T-helper 17 cell (primary cell): ENCODE measurements at places on chromosomes 4 and X. TPM values are rescaled to one million over a fixed set of nuclear protein-coding genes. Genes with fewer than 3 reads are reported as not detected.

CTAG2 gene
- total RNA-seq: not detected

ODAPH gene
- total RNA-seq: not detected

COX7B2 gene
- total RNA-seq: not detected

TSPAN6 gene
- total RNA-seq: 0.68 TPM

GABRE gene
- total RNA-seq: 0.42 TPM

STK26 gene
- 25.2 TPM for total RNA-seq

FAM241A gene
- 2.8 TPM for total RNA-seq

PDHA1 gene
- 115 TPM for total RNA-seq

DNA sequence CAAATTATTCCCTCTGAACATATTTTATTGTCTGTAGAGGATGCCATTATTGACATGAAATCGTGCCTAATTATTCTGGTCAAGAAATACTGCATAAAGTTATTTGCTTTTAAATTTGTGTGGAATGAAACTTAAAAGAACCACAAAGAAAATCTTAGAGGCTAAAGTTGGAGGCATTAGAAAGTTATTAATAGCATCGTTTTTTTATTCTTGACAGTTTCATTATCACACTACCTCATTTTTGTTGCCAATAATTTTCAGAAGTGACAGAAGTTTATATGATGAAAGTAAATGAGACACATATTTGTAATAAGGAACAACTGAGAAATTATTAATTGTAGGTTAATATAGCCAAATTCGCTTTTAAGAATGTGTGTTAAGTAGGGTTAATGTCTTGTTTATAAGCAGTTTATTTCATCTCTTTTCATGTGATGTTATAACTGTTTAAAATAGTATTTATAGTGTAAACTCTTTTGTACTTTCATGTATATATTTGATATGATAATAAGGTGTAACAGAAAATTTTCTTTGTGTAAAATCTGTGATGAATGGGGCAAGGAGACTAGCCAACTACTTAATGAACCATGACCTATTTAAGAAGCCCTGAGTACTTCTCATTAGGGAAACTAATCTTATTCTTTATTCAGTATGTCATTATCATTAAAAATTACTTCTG, 54.5 kb upstream of the GRIA2 start:
- H3K4me3 ChIP-seq: no peak overlapping the region
- no peak overlapping the region for H3K27ac ChIP-seq
- no peak for DNase-seq
- no peaks in the 10 kb centered on the region for H3K36me3 ChIP-seq
- no peaks in the 10 kb centered on the region for H3K27me3 ChIP-seq

- no peaks in the 10 kb centered on the region for H3K36me3 ChIP-seq
- H3K27me3 ChIP-seq: peaks cover 19% of the 10 kb centered on the region
- H3K4me1 ChIP-seq: peaks cover 7% of the 10 kb centered on the region
- H3K4me3 ChIP-seq: no peak overlapping the region
- no peak overlapping the region for H3K27ac ChIP-seq
- no peak for DNase-seq
Measured at GRCh38 chr4:170139764-170140163, 50.0 kb upstream of the AADAT start.

GRCh38 chrX:17860811-17861488, at the start of gene RAI2:
Gene RAI2, minus strand, starts transcription at chrX:17861298. Its CDS starts 59,288 bp downstream, at chrX:17802010.
- no peak for DNase-seq
- peaks cover 2% of the 10 kb centered on the region for H3K36me3 ChIP-seq
- H3K4me3 ChIP-seq: peak within 1 kb of the TSS; percentile 85
- peaks cover 3% of the 10 kb centered on the region for H3K4me1 ChIP-seq

DNA sequence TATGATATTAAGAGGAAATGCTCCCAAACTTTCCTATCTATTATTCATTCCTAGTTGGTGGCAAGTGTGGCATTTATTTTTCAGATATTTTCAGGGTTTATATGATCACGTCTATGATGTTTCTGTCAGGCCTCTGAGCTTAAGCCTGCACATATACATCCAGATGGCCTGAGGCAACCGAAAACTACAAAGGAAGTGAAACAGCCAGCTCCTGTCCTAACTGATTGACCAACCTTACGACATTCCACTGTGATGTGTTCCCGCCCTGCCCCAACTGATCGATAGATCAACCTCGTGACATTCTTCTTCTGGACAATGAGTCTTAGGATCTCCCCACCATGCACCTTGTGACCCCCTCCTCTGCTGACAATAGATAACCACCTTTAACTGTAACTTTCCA, 67.6 kb upstream of the CTSO start:
- H3K27ac ChIP-seq: no peak overlapping the region
- H3K4me3 ChIP-seq: no peak overlapping the region
- no peak for DNase-seq
- H3K27me3 ChIP-seq: peaks cover 10% of the 10 kb centered on the region
- H3K4me1 ChIP-seq: no peaks in the 10 kb centered on the region

GRCh38 chrX:23907111-23907497, 634 bp downstream of the APOO start:
- H3K36me3 ChIP-seq: no peaks in the 10 kb centered on the region
- H3K27me3 ChIP-seq: no peaks in the 10 kb centered on the region
- peaks cover 5% of the 10 kb centered on the region for H3K4me1 ChIP-seq
- peak overlapping the region; percentile 77 for H3K4me3 ChIP-seq
- DNase-seq: no peak

GRCh38 chr4:17094159-17094875, 195.9 kb upstream of the LDB2 start:
- H3K4me3 ChIP-seq: no peak overlapping the region
- no peak overlapping the region for H3K27ac ChIP-seq
- peaks cover 4% of the 10 kb centered on the region for H3K27me3 ChIP-seq
- DNase-seq: no peak
- H3K4me1 ChIP-seq: no peaks in the 10 kb centered on the region

GRCh38 chrX:27163236-27163635, 299.9 kb downstream of the PPP4R3C start:
- H3K4me1 ChIP-seq: no peaks in the 10 kb centered on the region
- DNase-seq: no peak
- no peak overlapping the region for H3K27ac ChIP-seq
- no peak overlapping the region for H3K4me3 ChIP-seq
- H3K27me3 ChIP-seq: no peaks in the 10 kb centered on the region

- no peak for DNase-seq
- peaks cover 2% of the 10 kb centered on the region for H3K4me1 ChIP-seq
Measured at GRCh38 chr4:164700471-164700870, 53.5 kb upstream of the SMIM31 start.

DNA sequence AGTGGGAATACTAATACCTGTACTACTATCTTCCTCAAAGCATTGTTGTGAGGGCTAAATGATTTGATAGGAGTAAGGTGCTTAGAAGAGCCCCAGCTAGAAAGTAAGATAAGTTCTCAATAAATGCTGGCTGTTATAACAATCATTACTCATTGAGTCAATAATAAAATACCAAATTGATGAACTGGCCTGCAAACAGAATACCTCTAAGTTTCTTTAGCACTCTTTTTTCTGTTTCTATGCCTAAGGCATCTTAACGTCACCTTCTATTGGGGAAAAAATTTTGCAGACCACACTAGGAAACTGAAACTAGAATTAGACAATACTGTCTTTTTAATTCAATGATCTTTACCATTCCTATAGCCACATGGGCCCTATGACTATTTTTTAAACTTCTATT, 1.2 kb downstream of the CLTRN start:
- H3K4me3 ChIP-seq: no peak overlapping the region
- H3K27me3 ChIP-seq: peaks cover 17% of the 10 kb centered on the region
- DNase-seq: no peak
- H3K27ac ChIP-seq: no peak overlapping the region
- H3K36me3 ChIP-seq: peaks cover 2% of the 10 kb centered on the region

DNA sequence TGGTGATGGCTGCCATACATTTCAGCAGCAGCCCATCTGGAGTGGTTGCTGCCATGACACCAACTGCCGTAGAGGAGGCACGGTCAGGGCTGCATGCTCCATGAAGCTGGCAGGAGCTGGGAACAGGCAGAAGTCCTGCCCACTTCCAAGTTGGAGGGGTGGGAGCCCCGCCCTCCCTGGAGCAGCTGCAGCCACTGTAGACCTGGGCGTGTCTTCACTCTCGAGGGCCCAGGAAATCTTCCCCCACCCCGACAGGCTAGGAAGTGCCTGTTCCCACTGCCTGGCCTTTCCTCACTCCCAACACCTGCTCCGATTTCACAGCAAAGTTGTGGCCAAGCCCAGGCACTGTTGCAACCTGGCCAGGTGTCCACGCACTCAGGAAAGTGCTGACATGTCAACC, 42.3 kb downstream of the NALF2 start:
- H3K4me3 ChIP-seq: no peak overlapping the region
- no peak for DNase-seq
- no peaks in the 10 kb centered on the region for H3K27me3 ChIP-seq
- H3K27ac ChIP-seq: no peak overlapping the region
- no peaks in the 10 kb centered on the region for H3K36me3 ChIP-seq
- H3K4me1 ChIP-seq: no peaks in the 10 kb centered on the region

- peaks cover 3% of the 10 kb centered on the region for H3K4me1 ChIP-seq
- H3K36me3 ChIP-seq: peaks cover 3% of the 10 kb centered on the region
- H3K4me3 ChIP-seq: no peak overlapping the region
Measured at GRCh38 chrX:103818842-103819619, 13.0 kb downstream of the RAB9B start.

DNA sequence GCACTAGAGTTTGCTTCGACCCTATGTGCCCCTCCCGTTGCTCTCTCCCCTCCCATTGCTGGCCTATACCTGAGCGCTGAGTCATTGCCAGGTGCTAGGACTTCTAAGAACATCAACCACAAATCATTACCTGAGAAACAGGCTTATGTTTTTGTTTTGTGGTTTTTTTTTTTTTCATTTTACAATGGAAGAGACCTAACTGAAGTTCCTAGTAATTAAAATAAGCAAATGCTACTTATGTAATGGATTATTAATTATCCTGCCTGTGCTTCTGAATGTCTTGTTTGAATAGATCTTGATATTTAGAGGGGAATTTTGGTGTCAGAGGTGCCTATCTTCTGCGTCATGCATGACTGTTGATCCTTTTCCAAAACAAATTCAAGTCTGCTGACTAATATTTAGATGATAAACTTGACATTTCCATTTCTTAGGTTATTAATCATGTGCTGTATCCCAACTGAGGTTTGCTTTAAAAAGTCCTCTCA, 275.4 kb upstream of the CPEB2 start:
- no peak overlapping the region for H3K27ac ChIP-seq
- H3K36me3 ChIP-seq: no peaks in the 10 kb centered on the region
- H3K4me3 ChIP-seq: no peak overlapping the region
- no peaks in the 10 kb centered on the region for H3K27me3 ChIP-seq

- no peak for DNase-seq
- H3K4me1 ChIP-seq: no peaks in the 10 kb centered on the region
- no peak overlapping the region for H3K4me3 ChIP-seq
- H3K27me3 ChIP-seq: no peaks in the 10 kb centered on the region
Measured at GRCh38 chr4:28167411-28167810, 1306.8 kb downstream of the STIM2 start.

DNA sequence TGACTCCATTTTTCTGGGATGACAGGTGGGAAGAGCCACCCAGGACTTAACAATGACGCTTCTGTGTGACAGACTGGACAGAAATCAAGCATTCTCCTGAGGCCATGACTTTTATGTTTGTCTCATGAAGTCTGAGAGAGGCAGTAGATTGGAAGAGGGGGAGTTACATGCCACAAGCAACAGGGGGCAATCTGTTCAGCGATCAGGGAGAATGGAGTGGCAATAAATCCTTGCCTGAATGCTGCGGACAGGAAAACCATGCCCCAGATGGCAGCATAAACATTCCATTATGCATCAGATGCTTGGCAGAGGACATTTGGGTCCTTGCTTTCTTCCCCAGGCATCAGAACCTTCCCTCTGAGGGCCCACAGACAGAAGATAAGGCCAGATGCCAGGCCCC, 312.4 kb upstream of the DIPK2B start:
- H3K27me3 ChIP-seq: no peaks in the 10 kb centered on the region
- H3K4me3 ChIP-seq: no peak overlapping the region
- H3K4me1 ChIP-seq: no peaks in the 10 kb centered on the region
- no peak for DNase-seq
- no peak overlapping the region for H3K27ac ChIP-seq
- no peaks in the 10 kb centered on the region for H3K36me3 ChIP-seq

GRCh38 chr4:106493086-106493485, 124.5 kb upstream of the GIMD1 start:
- no peak for DNase-seq
- no peak overlapping the region for H3K27ac ChIP-seq
- H3K36me3 ChIP-seq: no peaks in the 10 kb centered on the region
- H3K4me3 ChIP-seq: no peak overlapping the region

DNA sequence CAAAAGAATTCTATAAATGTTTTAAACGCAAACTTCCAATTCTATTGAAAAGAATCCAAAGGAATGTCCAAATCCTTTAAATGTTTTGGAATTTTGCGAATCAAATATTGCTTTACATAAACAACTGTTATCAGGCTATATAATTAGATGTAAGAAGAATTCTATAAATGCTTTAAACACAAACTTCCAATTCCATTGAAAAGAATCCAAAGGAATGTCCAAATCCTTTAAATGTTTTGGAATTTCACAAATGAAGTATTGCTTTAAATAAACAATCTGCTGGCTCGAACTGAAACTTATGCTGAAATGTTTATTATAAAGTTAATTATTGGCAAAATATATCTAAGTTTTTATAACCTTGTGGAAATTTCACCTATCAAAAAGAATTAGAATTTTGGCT, 16.1 kb downstream of the DAPP1 start:
- no peak for DNase-seq
- H3K4me3 ChIP-seq: no peak overlapping the region
- H3K4me1 ChIP-seq: peaks cover 30% of the 10 kb centered on the region
- no peaks in the 10 kb centered on the region for H3K27me3 ChIP-seq
- H3K27ac ChIP-seq: no peak overlapping the region
- H3K36me3 ChIP-seq: peaks cover 12% of the 10 kb centered on the region

DNA sequence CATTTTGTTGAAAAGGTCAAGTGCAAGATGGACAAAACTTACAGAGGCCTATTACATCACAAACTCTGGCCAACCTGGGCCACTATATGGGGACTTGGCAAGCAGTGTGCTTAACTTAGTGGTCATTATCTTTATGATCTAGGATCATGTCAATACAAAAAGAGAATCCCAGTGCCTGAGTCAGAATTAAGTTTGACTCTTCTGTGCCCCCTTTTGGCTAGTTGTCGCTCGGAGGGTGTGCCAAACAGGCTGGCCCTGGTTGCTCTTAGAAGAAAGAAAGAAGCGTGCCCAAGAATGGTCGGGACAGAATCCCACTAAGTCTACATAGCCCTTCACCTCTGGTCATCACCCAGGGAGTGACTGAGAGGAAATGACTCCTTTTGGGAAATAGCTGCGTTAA, 100.1 kb downstream of the EIF4E start:
- H3K4me1 ChIP-seq: peaks cover 6% of the 10 kb centered on the region
- DNase-seq: no peak
- peak overlapping the region; percentile 34 for H3K27ac ChIP-seq
- peaks cover 5% of the 10 kb centered on the region for H3K27me3 ChIP-seq
- H3K4me3 ChIP-seq: no peak overlapping the region
- H3K36me3 ChIP-seq: no peaks in the 10 kb centered on the region

GRCh38 chr4:1417522-1418390, 11.5 kb upstream of the NKX1-1 start:
- peaks cover 4% of the 10 kb centered on the region for H3K36me3 ChIP-seq
- H3K4me1 ChIP-seq: peaks cover 6% of the 10 kb centered on the region
- H3K27me3 ChIP-seq: peaks cover 51% of the 10 kb centered on the region

DNA sequence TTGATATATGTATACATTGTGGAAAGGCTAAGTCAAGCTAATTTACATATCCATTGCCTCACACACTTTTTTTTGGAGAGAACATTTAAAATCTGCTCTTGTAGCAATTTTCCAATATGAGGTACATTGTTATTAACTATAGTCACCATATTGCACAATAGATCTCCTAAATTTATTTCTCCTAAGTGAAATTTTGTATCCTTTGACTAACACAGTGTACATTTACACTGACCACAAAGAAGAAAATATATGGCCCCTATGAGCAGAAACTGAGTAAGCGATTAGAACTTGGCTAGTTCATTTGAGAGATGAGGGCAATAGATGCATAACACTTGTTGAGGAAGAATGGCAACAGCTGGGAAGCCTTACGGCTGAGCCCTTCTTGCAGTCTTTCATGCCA, 20.3 kb upstream of the GUCY1B1 start:
- no peaks in the 10 kb centered on the region for H3K4me1 ChIP-seq
- DNase-seq: no peak
- H3K27ac ChIP-seq: no peak overlapping the region
- no peaks in the 10 kb centered on the region for H3K36me3 ChIP-seq
